ENCODE measurements at places on chromosomes 11 and 22. TPM values are rescaled to one million over a fixed set of nuclear protein-coding genes. Genes with fewer than 3 reads are reported as not detected.

BIRC2 gene
- 32.6 TPM for total RNA-seq

- no peaks in the 10 kb centered on the region for H3K36me3 ChIP-seq
- no peak overlapping the region for H3K27ac ChIP-seq
- H3K4me3 ChIP-seq: no peak overlapping the region
- peaks cover 8% of the 10 kb centered on the region for H3K4me1 ChIP-seq
- no peaks in the 10 kb centered on the region for H3K27me3 ChIP-seq
- no peak for DNase-seq
These were observed 61.0 kb downstream of the SLC1A2 start for GRCh38 chr11:35358391-35358790.

GAL3ST3 gene
- not detected for total RNA-seq

DNA sequence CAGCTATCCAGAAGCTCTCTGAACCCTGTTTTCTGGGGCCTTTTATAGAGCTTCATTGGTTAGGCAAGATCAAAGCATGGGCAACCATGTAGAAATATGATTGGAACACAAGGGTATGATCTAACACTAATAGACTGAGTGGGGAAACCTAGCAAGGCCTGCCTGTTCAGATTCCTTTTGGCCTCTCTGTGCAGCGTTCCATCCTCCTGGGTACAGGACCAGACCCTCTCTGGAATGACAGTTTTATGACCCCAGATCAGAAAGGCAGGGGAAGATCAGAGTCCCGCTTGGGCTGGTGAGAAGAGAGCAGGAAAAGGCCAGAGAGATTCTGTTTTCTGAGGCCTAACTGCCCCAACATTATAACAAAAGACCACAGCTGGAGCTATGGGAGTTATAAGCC, 36.7 kb upstream of the VWA5A start:
- H3K4me3 ChIP-seq: no peak overlapping the region
- H3K36me3 ChIP-seq: no peaks in the 10 kb centered on the region
- H3K27me3 ChIP-seq: peaks cover 34% of the 10 kb centered on the region
- no peak overlapping the region for H3K27ac ChIP-seq

- no peak overlapping the region for H3K27ac ChIP-seq
- no peak for DNase-seq
- H3K36me3 ChIP-seq: peaks cover 5% of the 10 kb centered on the region
- H3K27me3 ChIP-seq: no peaks in the 10 kb centered on the region
These were observed 59.8 kb upstream of the NAV2 start for GRCh38 chr11:19652623-19653375.

- no peak overlapping the region for H3K27ac ChIP-seq
- H3K4me1 ChIP-seq: no peaks in the 10 kb centered on the region
- H3K27me3 ChIP-seq: no peaks in the 10 kb centered on the region
These were observed 22.6 kb upstream of the NCR3LG1 start for GRCh38 chr11:17328871-17329494.

F2 gene
- not detected for total RNA-seq

GRCh38 chr11:121793916-121794315, 322.1 kb downstream of the BLID start:
- no peak overlapping the region for H3K27ac ChIP-seq
- DNase-seq: no peak
- H3K4me1 ChIP-seq: no peaks in the 10 kb centered on the region
- H3K36me3 ChIP-seq: no peaks in the 10 kb centered on the region
- peaks cover 19% of the 10 kb centered on the region for H3K27me3 ChIP-seq
